ENCODE measurements at places on chromosomes 4 and X.

DNA sequence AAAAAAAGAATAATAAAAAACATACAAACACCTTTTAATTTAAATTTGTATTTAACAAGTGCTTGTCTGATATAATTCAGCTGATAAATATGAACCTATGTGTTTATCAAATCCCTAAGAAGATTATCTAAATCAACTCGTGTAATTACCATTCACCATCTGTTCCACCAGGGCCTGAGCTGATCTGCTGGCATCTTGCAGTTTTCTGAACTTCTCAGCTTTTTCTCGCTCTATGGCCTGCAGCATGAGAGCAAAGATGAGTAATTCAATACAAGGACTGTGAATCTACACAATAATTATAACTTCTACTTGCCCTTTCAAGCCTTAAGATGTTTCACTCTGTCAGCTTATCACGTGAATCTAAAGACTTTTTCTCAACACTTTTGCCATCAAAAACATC lies 709.7 kb downstream of the DMD start:
- DNase-seq, result no peak

- no peak for DNase-seq
Measured at GRCh38 chr4:101345596-101346350, 1.6 kb downstream of the PPP3CA start.

DNA sequence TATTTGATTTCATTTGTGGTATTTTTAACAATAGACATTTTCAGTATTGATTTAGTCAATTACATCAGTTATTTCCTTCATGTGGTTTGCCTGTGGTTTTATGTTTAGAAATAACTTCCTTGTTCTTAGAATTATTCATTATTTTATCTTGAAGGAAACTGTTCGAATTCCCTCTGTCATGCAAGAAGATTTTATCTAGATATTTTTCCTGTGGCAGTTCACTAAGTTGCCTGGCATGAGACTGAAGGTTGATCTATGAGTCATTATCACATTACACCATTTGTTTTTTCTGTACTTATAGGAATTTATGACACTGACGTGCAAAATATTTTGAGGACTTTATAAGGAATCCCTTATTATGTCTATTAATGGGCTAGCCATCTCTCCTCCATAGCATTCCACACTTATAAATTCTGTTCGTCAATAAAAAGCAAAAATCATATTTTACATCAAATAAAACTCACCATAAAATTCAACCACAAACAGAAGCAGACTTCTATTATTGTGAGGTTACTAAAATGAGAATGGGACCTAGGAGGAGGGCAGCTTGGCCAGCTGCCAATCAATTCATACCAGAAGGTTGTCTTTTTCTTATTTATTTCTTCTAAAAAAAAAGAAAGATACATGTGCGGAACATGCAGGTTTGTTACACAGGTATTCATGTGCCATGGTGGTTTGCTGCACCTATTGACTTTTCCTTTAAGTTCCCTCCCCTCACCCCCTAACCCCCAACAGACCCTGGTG lies 179.0 kb downstream of the KCNIP4 start:
- DNase-seq, result no peak

DNA sequence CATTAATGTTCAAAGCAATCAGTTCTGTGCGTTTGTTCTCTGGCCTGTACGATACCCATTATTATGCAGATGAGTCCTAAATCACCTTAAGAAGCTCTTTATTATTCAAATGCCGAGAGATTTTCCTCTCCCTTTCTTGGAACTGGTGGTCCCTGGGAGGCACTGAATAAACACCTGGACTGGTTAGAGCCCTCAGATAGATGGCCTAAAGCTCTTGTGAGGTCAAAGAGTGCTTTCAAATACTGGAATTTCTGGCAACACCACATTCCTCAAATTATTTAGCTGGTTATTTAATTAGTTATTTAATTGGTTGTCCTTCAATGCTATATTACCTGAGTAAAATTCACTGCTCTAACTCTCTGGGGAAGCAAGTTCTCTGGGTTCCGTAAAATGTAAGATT lies 3.0 kb downstream of the ARHGEF38 start:
- no peak for DNase-seq

DNA sequence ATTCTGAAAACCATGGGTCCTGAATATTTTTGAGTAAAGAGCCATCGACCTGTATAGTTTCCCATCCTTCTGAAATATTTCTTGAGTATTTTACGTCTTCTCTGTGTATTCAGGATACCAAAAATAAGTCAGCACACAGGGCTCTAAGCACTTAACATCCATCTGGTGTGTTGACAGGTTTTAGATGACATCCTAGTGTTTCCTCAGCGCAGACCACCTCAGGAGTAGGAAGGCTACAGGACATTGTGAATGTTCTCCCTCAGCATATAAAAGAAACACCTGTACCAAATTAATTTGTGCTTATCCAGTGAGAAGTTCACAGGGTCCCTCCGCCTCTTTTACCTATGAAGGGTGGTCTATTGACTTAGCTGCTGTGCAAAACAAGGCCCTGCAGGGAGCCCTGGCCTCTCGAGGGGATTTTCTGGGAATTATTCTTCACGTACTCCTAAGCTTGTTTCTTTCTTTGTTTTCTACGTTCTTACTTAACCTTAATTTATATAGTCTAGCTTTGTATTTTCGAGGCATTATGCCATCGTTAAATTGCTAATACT lies 241.8 kb downstream of the FBXO8 start:
- no peak for DNase-seq

DNA sequence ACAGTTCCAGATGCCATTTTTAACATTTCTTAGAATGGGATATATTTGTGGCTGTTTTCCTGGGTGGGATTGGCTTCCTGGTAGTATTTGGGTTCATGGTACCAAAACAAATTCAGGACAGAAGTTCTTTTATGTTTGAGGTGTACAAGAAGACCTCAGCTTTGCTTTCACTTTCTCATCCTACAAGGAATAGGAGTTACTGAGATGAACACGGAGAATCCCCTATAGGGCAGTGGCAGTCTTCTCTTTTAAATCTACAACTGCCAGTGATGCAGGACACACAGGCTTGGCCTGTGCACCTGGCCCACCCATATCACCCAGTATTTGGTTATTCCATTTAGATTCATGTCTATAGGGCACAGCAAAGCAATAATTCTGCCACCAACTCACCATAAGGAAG lies 35.2 kb downstream of the SLC10A7 start:
- DNase-seq, result no peak

DNA sequence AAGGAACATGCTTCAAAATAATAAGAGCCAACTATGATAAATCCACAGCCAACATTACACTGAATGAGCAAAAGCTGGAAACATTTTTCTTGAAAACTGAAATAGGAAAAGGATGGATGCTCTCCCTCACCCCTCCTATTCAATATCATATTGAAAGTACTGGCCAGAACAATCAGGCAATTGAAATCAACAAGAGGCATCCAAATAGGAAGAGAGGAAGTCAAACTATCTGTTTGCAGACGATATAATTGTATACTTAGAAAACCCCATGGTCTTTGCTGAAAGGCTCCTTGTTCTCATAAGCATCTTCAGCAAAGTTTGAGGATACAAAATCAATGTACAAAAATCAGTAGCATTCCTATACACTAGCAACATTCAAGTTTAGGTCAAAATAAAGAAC lies 1562.5 kb upstream of the ADGRL3 start:
- no peak for DNase-seq

DNA sequence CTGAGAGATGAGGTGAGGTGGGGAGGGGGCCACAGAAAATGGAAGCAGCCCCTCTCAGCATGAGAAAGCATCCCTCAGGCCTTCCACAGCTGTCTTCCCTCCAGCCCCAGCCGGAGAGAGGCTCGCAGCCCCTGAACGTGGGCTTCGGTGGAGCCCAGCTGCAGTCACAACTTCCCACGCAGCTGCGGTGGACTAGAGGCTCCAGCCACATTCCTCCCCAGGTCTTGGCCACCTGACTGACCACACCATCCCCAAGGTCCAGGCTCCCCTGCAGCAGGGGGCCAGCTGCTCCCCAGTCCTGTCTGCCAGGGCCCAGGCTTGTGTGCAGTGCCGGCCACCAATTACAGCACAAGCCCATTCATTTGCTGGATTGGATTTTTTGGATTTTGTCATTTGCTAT lies 212.3 kb upstream of the BCOR start:
- DNase-seq, result no peak

GRCh38 chr4:3638080-3638795 lies 106.0 kb upstream of the LRPAP1 start:
- no peak for DNase-seq

DNA sequence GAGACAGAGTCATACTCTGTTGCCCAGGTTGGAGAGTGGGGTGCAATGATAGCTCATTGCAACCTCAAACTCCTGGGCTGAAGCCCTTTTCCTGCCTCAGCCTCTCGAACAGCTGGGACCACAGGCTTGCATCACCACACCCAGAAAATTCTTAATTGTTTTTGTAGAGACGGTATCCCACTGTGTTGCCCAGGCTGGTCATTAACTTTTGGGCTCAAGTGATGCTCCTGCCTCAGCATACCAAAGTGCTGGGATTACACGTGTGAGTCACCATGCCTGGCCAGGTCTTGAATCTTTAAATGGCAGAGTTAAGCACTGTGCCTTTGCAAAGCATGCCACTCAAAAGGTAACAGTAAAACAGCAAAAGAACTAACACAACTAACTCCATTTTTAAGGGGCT lies 28.6 kb upstream of the BBS12 start:
- DNase-seq, result no peak

GRCh38 chrX:143894938-143895337 lies 11.1 kb downstream of the UBE2NL start:
- no peak for DNase-seq

DNA sequence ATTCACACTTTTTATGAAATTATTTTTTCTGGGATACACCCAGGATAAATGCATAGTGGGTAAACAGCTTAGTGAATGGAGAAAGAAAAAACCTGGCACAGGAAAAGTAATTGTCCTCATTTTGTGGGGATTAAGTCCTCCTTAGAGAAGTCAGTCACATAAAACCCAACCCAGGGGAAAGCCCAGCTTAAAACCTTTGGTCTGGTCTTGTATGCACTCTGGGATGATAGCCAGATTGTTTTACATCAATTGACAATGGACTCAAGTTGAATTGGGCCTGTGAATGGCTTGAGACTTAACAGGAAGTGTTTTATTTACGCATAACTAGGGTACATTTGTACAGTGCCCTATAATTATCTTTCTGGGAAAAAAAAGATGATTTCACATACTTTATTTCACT lies 561.3 kb upstream of the GRIA3 start:
- no peak for DNase-seq

- no peak for DNase-seq
Measured at GRCh38 chr4:113815826-113816225, 54.3 kb upstream of the CAMK2D start.

DNA sequence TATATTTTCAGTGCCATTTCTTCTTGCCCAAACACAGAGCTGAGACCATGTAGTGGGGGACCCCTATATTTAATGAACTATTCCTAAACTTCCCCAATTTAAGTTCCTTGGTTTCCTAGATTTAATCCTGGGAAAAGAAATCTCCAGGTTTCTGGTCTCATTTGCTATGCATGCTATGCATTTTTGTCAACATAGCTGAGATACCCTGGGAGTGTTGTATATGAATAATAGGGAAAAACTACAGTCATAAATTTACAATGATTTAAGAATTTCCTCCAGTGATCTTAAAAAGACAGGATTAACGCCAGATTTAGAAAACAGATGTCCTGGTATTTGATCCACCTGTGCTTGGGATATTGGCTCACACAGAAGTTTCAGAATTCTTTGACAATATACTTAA lies 136.8 kb upstream of the RAPGEF2 start:
- no peak for DNase-seq

GRCh38 chr4:79083406-79084010 lies 144.3 kb upstream of the PAQR3 start:
- DNase-seq, result no peak

DNA sequence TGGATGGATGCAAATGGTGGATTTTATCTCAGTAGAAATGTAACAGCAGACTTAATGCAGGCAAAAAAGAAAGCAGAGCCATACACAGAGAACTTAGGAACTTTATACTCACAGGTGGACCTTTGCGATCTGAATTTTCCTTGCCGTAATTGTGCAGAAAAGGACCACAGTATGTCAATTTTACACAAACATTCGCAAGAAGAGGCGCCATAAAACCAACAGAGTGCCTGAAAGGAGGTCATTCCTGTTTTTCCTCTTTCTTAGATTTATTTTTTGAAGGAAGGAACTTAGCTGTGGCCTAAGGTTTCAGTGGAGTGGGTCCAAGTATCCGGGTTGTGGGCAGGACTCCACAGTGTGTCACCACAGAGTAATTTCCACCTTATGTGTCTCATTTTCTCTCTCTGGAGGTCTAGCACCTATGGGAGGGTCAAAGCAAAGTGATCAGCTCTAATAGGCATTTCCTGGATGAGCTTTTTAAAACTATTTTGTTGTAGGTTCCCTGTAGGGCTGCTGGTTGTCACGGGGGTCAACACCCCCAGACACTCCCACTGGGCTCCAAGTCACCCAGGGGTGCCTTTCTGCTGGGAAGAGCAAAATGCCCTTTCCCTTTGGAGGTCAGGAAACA lies 24.7 kb upstream of the PBDC1 start:
- no peak for DNase-seq

- no peak for DNase-seq
Measured at GRCh38 chrX:69844636-69845035, 205.1 kb downstream of the AWAT2 start.

GRCh38 chr4:187183826-187184225 lies 460.2 kb upstream of the FAT1 start:
- DNase-seq, result no peak

DNA sequence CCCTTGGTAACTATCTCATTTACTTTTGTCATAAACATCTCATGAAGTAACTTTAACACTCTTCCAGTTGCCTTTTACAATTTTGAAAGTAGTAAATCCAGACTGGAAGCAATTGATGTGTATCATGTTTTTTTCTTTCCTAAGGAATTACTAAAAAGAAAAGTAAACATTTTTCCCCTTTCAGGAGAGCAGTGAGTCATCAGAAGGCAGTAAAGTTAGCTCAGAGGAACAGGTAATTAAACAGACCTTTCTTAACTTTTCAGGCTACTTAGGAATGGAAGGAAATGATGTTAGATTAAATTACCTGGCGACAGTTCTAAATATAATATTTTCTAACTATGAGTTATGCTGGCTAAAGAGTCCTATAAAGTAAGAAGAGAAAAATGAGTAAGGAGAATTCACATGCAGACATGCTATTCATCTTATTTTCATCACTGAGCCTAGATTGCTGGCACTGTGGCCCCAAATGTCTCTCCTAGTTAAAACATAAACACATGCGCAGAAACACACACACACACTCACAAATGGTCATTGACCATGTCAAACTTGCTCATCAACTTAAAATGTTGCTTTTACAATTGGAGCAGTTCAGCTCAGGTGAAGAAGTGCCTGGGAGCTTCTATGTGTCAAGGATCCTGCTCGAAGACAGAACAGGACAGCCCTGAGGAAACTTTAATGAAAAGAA lies 9.3 kb downstream of the DMP1 start:
- DNase-seq, result no peak

DNA sequence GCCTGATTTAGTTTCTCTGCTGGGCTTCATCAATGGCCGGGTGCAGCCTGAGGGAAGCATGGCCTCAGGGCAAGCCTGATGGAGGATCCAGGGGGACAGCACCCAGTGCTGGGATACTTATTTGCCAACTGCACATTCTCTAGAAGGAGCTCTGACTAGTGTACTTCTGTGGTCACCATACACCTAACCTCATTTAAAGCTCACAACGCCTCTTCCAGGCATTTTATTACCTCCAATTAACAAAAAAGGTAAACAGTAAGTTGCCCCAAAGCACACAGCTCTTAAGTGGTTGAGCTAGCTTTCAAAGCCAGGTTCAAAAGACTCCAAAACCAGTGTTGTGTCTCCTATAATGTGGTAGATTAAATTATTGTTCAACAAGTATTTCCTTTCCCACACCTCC lies 26.8 kb upstream of the ATXN3L start:
- DNase-seq, result no peak

- peak; percentile 93 for DNase-seq
Measured at GRCh38 chr4:98510757-98511517, 147.5 kb downstream of the TSPAN5 start.
